ENCODE measurements at places on chromosomes 12 and 14. TPM values are rescaled to one million over a fixed set of nuclear protein-coding genes. Genes with fewer than 3 reads are reported as not detected.

The TMEM63C gene
- not detected for total RNA-seq

The LRIG3 gene
- 8.0 TPM for total RNA-seq

The IL31 gene
- total RNA-seq, result not detected

The PLA2G1B gene
- not detected for total RNA-seq

The PRB2 gene
- not detected for total RNA-seq

The AGAP2 gene
- total RNA-seq, result 0.72 TPM

The CACNA1C gene
- total RNA-seq, result 0.98 TPM

The SDSL gene
- 5.5 TPM for total RNA-seq

The NRXN3 gene
- 0.24 TPM for total RNA-seq

The SLC2A3 gene
- 20.6 TPM for total RNA-seq

The TMTC3 gene
- total RNA-seq, result 33.7 TPM

The SERPINA6 gene
- total RNA-seq, result 2.1 TPM

The DTX3 gene
- total RNA-seq, result 10.7 TPM

The GYS2 gene
- total RNA-seq, result not detected

The C12orf42 gene
- total RNA-seq, result not detected

The CKAP4 gene
- 61.0 TPM for total RNA-seq

The TOMM20L gene
- total RNA-seq, result not detected

The MED6 gene
- 35.2 TPM for total RNA-seq

The MTHFD1 gene
- 39.2 TPM for total RNA-seq

The SLC4A8 gene
- total RNA-seq, result 0.78 TPM

The RNF212B gene
- not detected for total RNA-seq

The PLEKHH1 gene
- 2.6 TPM for total RNA-seq

The GUCY2C gene
- total RNA-seq, result not detected

The KCNC2 gene
- total RNA-seq, result not detected

The SYNDIG1L gene
- total RNA-seq, result not detected

The RNASE7 gene
- not detected for total RNA-seq

The KCNMB4 gene
- total RNA-seq, result under 0.01 TPM

The SALL2 gene
- total RNA-seq, result 0.48 TPM

The ETFBKMT gene
- total RNA-seq, result 1.4 TPM

The CMTM5 gene
- total RNA-seq, result 0.60 TPM

The KSR2 gene
- total RNA-seq, result 0.24 TPM

The PTPN6 gene
- not detected for total RNA-seq

The OR4Q2 gene
- total RNA-seq, result not detected

The SCNN1A gene
- total RNA-seq, result not detected

The ARMH4 gene
- total RNA-seq, result 1.3 TPM

The AKAP3 gene
- total RNA-seq, result 2.3 TPM

The SVOP gene
- total RNA-seq, result under 0.01 TPM

The ANO2 gene
- 2.1 TPM for total RNA-seq

Data from RPMI7951 (cell line).